ENCODE measurements at places on chromosomes 6 and 20.

DNA sequence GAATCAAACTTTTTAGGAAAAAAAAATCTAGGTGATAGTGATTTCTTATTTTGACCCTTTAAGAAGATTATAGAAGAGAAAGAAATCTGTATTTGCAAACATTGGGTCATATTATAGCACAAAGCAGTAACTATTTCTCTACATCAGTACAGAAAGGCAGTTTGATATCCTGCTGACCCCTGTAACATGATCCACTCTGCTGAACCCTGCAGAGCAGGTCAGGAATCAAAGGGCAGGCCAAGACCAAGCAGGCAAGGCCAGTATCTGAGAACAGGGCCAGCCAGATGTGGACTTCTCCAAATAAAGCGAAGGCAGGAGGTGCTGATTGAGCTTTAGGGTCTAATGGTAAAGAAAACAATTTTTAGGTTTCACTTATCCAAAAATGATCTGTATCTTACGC is 239.4 kb downstream of the PTPRK start:
- DNase-seq: no peak

- DNase-seq: no peak
These were observed 1.4 kb upstream of the FKBPL start for GRCh38 chr6:32131439-32131948.

DNA sequence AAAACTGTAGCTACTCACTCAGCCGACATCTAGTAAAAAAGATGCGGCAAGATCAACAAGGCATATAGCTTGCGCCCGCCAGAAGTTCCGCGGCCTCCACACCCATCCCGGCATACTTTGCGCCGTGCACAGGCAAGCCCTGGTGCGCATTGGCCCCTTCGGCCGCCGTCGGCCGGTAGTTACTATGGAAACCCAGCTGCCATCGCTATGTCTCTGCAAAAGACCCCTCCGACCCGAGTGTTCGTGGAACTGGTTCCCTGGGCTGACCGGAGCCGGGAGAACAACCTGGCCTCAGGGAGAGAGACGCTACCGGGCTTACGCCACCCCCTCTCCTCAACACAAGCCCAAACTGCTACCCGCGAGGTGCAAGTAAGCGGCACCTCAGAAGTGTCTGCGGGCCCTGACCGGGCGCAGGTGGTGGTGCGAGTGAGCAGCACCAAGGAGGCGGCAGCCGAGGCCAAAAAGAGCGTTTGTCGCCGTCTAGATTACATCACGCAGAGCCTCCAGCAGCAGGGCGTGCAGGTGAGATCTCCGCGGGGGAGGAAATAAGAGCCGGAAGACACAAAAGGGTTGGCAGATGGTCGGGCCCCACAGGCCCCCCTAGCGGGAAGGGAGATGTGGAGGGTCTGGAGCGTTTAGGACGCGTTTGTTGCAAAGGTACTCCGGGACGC is at the start of gene IRAK1BP1:
IRAK1BP1 (plus strand) TSS at position 182 of the 671 bp plus-strand sequence; CDS start at position 208, 26 bp downstream.
- peak; percentile 69 for DNase-seq

GRCh38 chr20:32988008-32988407 is 16.2 kb downstream of the SUN5 start:
- no peak for DNase-seq
